Activated T-cell treated with anti-CD3 and anti-CD28 coated beads, Interleukin-2, amount 50 U/mL, for 72 hours (primary cell): ENCODE measurements at places on chromosomes 12 and 14. TPM values are rescaled to one million over a fixed set of nuclear protein-coding genes. Genes with fewer than 3 reads are reported as not detected.
A peak's percentile ranks its signal among the peaks of the same experiment; 100 is the strongest.

DNA sequence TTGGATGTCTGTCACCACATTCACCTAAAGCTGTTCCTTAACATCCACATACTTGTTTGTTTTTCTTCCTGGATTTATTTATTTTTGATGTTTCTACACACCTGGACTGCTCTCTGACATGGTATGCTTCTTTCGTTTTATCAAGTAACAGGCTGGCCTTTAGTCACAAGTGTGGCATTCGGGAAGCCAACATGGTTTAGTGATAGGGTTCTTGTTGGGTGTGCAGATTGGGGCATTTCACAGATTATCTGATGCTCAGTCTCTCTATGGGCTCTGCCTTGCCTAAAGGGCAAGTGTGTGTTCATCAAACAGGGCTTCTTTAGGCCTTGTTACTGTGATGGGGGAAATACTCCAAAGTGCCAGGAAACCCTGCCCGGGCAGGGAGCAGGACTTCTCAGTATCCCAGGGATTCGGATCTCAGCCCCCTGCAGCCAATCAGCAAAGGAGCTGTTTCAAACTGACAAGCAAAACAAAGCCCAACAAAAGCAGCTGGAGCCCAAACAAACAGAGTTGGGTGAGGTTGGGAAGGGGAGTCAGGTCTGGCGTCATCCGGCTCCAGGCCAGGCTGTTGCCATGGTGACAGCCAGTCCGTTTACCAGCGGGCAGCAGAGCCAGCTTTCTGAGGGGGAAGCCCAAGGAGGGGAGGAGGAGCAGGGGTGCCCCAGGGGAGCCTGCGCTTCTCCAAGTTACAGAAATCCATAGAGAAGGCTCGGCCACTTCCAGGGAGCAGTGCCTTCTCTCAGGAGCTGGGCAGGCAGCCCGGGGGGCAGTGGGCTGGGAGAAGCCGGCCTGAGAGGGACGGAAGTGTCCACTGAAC, 31.9 kb downstream of the FOS start:
- H3K36me3 ChIP-seq, result no peaks in the 10 kb centered on the region
- H3K27ac ChIP-seq, result no peak overlapping the region
- peaks cover 10% of the 10 kb centered on the region for H3K27me3 ChIP-seq
- H3K4me3 ChIP-seq, result no peak overlapping the region
- H3K4me1 ChIP-seq, result peaks cover 17% of the 10 kb centered on the region

DNA sequence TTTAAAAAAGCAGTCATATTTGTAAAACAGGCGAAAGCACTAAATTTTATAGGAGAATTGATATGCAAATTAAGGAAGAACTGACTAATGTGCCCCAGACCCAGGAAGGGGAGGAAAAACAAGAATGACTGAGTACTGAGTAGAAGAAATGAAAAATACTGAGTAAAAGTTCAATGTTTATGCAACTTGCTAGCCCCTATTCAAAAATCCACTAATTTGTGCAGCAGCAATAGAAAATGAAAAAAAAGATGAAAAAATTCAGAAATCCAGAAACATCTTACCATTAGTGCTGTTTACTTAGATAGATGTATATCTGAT, 6.1 kb downstream of the CHD8 start:
- no peaks in the 10 kb centered on the region for H3K27me3 ChIP-seq
- H3K27ac ChIP-seq, result peak overlapping the region; percentile 96
- H3K4me3 ChIP-seq, result peak overlapping the region; percentile 65
- H3K36me3 ChIP-seq, result peaks cover 3% of the 10 kb centered on the region
- no peak for DNase-seq

GRCh38 chr12:94271351-94271750, 123.0 kb downstream of the PLXNC1 start:
- DNase-seq, result no peak
- H3K36me3 ChIP-seq, result peaks cover 3% of the 10 kb centered on the region
- H3K4me1 ChIP-seq, result peaks cover 63% of the 10 kb centered on the region
- H3K27me3 ChIP-seq, result no peaks in the 10 kb centered on the region
- H3K4me3 ChIP-seq, result peak overlapping the region; percentile 21

DNA sequence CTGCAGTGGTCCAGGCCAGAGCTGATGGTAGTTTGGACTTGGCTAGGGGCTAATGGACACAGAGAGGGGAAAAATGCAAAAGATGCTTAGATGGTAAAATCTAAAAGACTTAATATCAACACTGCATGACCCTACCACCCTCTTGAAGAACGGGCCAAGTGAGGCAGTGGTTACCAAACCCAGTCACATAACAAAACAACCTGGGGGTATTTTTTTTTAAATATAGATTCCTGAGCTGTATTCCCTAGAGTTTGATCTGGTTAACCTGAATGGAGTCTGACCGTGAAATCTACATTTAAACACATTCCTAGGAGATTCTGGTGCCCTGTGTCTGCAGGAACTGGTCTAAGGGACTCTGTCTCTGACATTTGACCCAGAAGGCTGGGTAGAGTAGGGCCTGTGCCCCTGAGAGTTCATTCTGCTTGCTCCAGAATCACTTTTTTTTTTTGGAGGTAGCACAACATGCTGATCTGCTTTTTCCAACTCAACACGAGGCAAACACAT, 15.7 kb downstream of the ABHD4 start:
- peaks cover 9% of the 10 kb centered on the region for H3K36me3 ChIP-seq
- no peak overlapping the region for H3K27ac ChIP-seq
- DNase-seq, result no peak
- H3K27me3 ChIP-seq, result no peaks in the 10 kb centered on the region

DNA sequence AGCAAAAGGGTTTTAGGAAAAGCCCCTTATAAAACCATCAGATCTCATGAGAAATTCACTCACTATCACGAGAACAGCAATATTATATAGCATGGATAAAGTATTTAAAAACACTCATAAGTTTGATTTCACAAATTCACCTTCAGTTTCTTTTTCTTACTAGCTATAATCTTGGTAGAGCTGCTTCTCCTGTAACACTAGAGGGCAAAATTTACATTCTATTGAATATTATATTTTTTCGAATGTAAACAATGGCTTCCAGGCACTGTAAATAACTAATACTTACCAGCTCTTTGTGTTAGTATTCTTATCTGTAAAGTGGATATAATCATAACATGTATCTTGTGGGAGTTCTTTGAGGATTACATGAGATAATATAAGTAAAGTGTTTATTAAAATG, 259.6 kb downstream of the CCER1 start:
- no peaks in the 10 kb centered on the region for H3K27me3 ChIP-seq
- no peak for DNase-seq
- H3K4me3 ChIP-seq, result no peak overlapping the region
- H3K27ac ChIP-seq, result no peak overlapping the region

DNA sequence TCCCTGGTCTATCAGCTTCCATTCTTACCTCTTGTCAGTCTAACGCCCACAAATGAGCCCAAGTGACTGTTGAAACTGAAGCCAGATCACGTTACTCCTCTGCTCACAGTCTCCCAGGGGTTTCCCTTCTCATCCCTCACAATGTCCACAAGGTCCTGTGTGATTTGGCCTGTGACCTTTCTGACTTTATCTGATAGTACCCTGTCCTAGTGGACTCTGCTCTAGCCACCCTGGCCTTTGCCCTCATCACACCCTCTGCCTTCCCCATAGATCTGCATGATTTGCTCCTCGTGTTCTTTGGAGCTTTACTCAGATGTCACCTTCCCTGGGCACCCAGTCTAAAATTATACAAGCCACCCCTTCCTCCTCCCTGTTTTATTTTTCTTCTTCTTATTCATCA, 55.5 kb downstream of the RDH12 start:
- no peak overlapping the region for H3K4me3 ChIP-seq
- H3K27me3 ChIP-seq, result no peaks in the 10 kb centered on the region
- no peaks in the 10 kb centered on the region for H3K4me1 ChIP-seq
- H3K36me3 ChIP-seq, result peaks cover 2% of the 10 kb centered on the region

GRCh38 chr12:99281277-99281676, 366.3 kb upstream of the GARIN6 start:
- DNase-seq, result no peak
- no peak overlapping the region for H3K4me3 ChIP-seq
- no peaks in the 10 kb centered on the region for H3K27me3 ChIP-seq
- H3K36me3 ChIP-seq, result no peaks in the 10 kb centered on the region
- H3K4me1 ChIP-seq, result no peaks in the 10 kb centered on the region

- H3K27me3 ChIP-seq, result no peaks in the 10 kb centered on the region
- peak; percentile 64 for DNase-seq
- peaks cover 31% of the 10 kb centered on the region for H3K36me3 ChIP-seq
- peak overlapping the region; percentile 97 for H3K27ac ChIP-seq
- peak overlapping the region; percentile 93 for H3K4me3 ChIP-seq
- peaks cover 80% of the 10 kb centered on the region for H3K4me1 ChIP-seq
These were observed 418 bp upstream of the MYG1 start for GRCh38 chr12:53299101-53299453.

The GLI1 gene
- total RNA-seq, result 1.3 TPM
